ENCODE measurements at places on chromosomes 5 and 9.

DNA sequence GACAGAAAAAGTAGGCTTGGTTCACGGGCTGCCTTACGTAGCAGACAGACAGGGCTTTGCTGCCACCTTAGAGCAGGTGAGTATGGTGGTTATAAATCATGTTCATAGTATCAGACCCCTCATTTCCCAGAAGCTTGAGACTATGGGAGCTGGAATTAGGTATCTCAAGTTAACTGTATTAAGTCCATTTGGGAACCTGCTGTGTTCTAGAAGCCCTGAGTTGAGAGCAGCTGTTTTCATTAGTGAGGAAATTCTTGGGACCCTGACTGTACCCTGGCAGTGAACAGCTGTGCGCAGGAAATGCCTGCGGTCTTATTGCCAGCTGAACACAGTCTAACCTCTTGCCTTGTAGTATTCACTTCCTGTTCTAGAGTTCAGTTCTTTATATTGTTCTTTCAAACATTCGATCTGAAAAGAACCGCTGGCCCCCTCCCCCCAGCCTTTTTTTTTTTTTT is 29.8 kb downstream of the UGCG start:
- no peak for DNase-seq

- no peak for DNase-seq
These were observed 121.6 kb downstream of the TLR4 start for GRCh38 chr9:117825609-117826347.

GRCh38 chr9:117828466-117828865 is 124.3 kb downstream of the TLR4 start:
- no peak for DNase-seq

DNA sequence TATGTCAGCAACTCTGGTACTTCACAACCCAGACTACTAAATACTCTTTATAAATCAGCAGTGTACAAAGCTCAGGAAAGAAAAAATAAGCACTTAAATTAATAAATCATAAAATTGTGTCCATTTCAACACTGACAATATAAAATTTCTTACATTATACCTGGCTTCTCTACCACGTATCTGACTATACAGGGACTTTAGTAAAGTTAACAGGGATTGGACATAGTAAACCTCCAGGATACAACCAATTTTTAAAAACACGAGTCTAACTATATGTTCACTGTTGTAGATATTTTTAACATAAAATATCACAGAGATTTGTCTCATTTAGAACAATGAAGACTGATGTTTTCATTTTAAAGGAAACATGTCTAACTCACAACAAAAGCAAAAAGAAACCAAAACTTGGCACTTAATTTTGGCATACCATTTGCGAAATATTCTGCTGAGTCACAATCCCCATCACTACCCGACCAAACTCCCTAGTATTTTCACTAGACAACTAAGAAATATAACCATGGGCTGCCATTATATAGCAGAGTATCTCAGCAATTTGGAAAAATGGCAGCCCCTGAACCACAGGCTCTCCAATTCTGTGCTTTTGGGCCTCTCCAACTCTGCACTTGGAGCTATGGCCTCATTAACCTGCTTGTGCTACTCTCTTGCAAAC is 14.4 kb downstream of the FAM169A start:
- DNase-seq: no peak

DNA sequence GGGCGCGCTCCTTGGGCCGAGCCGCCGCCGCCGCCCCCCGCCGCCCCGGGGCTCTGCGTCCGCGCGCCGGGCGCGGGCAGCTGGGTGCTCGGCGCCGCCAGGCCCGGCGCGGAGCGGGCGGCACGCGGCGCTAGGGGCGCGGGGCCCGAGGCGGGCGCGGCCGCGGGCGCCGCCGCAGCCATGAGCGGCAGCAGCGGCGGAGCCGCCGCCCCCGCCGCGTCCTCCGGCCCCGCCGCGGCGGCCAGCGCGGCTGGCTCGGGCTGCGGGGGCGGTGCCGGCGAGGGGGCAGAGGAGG is 351 bp downstream of the TRIO start:
- no peak for DNase-seq

Measured in NCI-H2171 (cell line).